Colonic mucosa (tissue), 4 donors: ENCODE measurements at places on chromosomes 12 and 14. TPM values are rescaled to one million over a fixed set of nuclear protein-coding genes. Genes with fewer than 3 reads are reported as not detected.

KRT78 gene
- not detected for total RNA-seq

CLBA1 gene
- total RNA-seq, result 3.8 TPM

INSM2 gene
- not detected for total RNA-seq

MEG3 gene
- 11.0 TPM for total RNA-seq

GPRC5D gene
- 0.27 TPM for total RNA-seq

GUCY2C gene
- 52.2 TPM for total RNA-seq

ERC1 gene
- 26.9 TPM for total RNA-seq

DNA sequence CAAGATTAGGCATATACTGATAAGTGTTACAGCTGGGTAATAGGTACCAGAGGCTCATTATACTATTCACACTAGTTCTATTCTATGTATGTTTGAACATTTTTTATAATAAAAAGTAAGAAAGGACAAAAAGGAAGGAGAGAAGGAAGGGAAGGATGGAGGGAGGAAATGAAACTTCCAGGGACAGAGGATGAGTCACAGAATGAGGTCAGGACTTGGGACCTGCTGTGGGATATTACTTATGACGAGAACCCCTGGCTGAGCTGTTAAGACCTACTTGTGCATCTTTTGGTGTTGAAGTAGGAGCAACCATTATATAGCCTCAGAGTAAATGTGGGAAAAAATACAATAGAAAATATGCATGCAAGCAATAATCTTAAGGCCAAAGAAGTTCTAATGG is 16.7 kb upstream of the TMEM260 start:
- no peaks in the 10 kb centered on the region for H3K36me3 ChIP-seq
- H3K27me3 ChIP-seq, result no peaks in the 10 kb centered on the region
- DNase-seq, result no peak
- no peak overlapping the region for H3K4me3 ChIP-seq
- no peak overlapping the region for H3K27ac ChIP-seq
- H3K4me1 ChIP-seq, result no peaks in the 10 kb centered on the region

DNA sequence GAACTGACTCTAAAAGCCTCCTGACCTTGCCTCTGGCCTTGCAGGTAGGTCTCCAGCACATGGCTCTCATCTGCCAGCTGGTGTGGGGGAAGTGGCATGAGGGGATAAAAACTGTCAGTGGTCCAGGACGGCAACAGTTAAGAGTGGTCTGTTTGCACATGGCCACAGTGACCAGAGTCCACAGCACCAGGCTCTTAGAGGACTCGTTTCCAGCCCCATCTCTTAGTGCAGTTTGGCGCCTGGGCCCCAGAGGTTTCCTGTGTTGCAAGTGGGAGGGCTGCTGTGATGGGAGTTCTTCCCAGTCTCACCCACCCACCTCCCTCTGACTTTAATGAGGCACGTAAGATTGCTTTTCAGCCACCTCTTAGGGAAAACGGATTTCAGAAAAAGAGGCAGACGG is 37.0 kb downstream of the APPL2 start:
- DNase-seq, result no peak
- H3K4me3 ChIP-seq, result no peak overlapping the region
- H3K36me3 ChIP-seq, result peaks cover 6% of the 10 kb centered on the region

GRCh38 chr12:45314770-45315169 is 98.9 kb downstream of the ANO6 start:
- no peaks in the 10 kb centered on the region for H3K4me1 ChIP-seq
- no peaks in the 10 kb centered on the region for H3K36me3 ChIP-seq
- H3K27ac ChIP-seq, result no peak overlapping the region
- no peak for DNase-seq
- H3K4me3 ChIP-seq, result no peak overlapping the region

GRCh38 chr12:29980304-29980703 is 196.6 kb upstream of the TMTC1 start:
- no peaks in the 10 kb centered on the region for H3K36me3 ChIP-seq
- H3K4me3 ChIP-seq, result no peak overlapping the region
- no peak overlapping the region for H3K27ac ChIP-seq
- no peaks in the 10 kb centered on the region for H3K27me3 ChIP-seq
- H3K4me1 ChIP-seq, result no peaks in the 10 kb centered on the region

GRCh38 chr14:29354486-29354885 is 573.2 kb downstream of the PRKD1 start:
- no peaks in the 10 kb centered on the region for H3K27me3 ChIP-seq
- no peak overlapping the region for H3K4me3 ChIP-seq
- H3K4me1 ChIP-seq, result no peaks in the 10 kb centered on the region
- no peak for DNase-seq

- DNase-seq, result no peak
- no peaks in the 10 kb centered on the region for H3K4me1 ChIP-seq
- no peak overlapping the region for H3K27ac ChIP-seq
- no peak overlapping the region for H3K4me3 ChIP-seq
- peaks cover 9% of the 10 kb centered on the region for H3K36me3 ChIP-seq
- no peaks in the 10 kb centered on the region for H3K27me3 ChIP-seq
These were observed 6.9 kb downstream of the ATP2A2 start for GRCh38 chr12:110287986-110288385.

DNA sequence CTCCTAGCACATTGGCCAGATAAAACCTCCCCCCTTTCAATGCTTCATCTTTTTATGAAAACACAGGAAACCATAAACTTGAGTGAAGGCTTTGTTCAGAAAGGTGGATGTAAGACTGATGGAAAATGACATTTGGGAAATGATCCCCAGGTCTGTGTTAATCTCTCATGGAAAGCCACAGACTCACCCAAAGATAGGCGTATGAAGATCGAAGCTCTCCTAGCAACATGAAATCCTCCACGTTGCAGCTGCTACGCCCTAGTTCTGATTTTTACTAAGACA is 63.4 kb upstream of the PTGR2 start:
- no peak for DNase-seq
- peak overlapping the region; percentile 98 for H3K27ac ChIP-seq
- H3K36me3 ChIP-seq, result no peaks in the 10 kb centered on the region
- no peaks in the 10 kb centered on the region for H3K27me3 ChIP-seq
- H3K4me1 ChIP-seq, result peaks cover 30% of the 10 kb centered on the region

DNA sequence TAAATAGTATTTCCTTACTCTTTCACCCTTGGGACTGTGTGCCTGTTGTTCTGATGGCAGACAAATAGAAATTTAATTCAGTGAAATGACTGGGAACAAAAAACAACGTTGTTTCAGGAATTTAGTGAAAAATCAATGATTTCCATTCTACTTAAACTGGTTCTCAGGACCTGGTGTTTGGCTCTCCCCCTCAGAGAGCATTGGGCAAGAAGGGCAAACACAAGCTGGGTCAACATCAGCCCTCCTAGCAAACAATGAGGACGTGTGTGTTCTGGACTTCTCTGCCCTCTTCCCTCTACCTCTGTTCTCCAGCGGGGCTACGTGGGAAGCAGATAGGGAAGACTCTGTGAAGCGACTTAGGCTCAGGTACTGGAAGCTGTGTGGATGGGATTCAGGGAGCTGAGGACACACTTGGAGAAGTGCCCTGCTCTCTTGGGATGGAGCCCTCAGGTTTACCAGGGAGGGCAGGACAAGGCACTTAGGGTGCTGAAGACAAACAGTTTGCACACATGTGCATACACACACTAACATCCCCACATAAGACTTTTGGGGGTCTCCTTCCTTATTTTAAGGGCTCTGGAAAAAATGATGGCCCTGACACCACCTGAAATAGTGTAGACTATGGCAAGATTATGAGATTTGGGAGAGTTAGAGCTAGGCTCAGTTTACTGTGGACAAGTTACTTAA is 7.6 kb upstream of the SERPINA1 start:
- no peaks in the 10 kb centered on the region for H3K27me3 ChIP-seq
- no peaks in the 10 kb centered on the region for H3K4me1 ChIP-seq
- H3K27ac ChIP-seq, result peak overlapping the region; percentile 44
- no peaks in the 10 kb centered on the region for H3K36me3 ChIP-seq
- no peak for DNase-seq

DNA sequence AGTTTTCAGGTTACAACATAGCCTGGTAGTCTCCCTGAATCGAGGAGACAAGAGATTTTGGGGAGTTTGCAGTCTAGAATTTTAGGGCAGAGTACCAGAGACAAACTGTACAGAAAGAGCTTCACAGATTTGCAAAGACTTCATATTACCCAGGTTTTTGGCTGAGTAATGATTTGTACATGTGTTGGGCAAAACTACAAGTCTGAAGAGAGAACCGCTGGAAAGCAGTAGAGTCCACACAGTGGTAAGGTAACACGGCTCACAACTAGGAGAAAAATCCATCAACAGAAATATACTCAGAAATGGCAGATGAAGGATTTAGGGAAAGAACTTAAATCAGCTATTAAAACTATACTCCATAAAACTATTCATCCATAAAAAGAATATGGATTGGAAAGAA is 25.7 kb downstream of the FBXO33 start:
- no peak overlapping the region for H3K27ac ChIP-seq
- no peaks in the 10 kb centered on the region for H3K27me3 ChIP-seq
- DNase-seq, result no peak
- no peaks in the 10 kb centered on the region for H3K4me1 ChIP-seq
- H3K36me3 ChIP-seq, result no peaks in the 10 kb centered on the region
- H3K4me3 ChIP-seq, result no peak overlapping the region

DNA sequence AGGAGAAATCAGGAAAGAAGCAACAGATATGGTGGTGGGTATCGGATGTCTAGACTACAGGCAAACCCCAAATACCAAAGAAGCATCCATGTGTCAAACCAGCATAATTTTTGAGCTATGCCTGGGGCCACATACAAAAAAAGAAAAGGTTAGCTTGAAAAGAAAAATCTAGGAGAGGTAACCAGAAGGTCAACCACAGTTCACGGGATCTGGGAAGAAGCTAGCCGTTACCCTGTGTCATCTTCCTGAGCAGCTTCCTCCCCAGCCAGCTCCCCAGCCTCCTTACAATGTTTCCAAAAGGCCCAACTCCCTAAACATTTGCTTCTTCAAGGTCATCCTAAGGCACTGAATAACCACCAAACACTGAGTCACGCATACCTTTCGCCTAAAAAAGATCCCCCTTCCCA is 3.1 kb downstream of the SINHCAF start:
- DNase-seq, result peak; percentile 24

DNA sequence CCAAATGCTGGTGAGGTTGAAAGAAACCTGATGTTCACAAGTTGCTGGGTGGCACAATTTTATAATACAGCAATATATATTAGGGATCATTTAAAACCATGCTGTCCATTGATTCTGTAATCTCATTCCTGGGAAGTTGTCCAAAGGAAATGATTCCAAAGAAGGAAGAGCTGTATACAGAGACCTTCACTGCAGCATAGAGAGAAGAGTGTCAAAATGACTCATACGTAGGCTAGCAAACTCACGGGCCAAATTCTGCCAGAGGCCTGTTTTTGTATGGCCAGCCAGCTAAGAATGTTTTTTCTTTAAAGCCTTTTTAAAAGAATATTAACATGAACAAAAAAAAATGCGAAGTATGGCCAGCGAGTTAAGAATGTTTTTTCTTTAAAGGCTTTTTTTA is 69.2 kb upstream of the MED13L start:
- H3K27ac ChIP-seq, result no peak overlapping the region
- no peaks in the 10 kb centered on the region for H3K27me3 ChIP-seq
- no peak for DNase-seq
- H3K4me3 ChIP-seq, result no peak overlapping the region

- no peak overlapping the region for H3K4me3 ChIP-seq
- DNase-seq, result peak; percentile 93
- H3K36me3 ChIP-seq, result no peaks in the 10 kb centered on the region
- H3K4me1 ChIP-seq, result peaks cover 45% of the 10 kb centered on the region
- H3K27me3 ChIP-seq, result no peaks in the 10 kb centered on the region
These were observed 8.8 kb downstream of the ALDH2 start for GRCh38 chr12:111775205-111776193.

DNA sequence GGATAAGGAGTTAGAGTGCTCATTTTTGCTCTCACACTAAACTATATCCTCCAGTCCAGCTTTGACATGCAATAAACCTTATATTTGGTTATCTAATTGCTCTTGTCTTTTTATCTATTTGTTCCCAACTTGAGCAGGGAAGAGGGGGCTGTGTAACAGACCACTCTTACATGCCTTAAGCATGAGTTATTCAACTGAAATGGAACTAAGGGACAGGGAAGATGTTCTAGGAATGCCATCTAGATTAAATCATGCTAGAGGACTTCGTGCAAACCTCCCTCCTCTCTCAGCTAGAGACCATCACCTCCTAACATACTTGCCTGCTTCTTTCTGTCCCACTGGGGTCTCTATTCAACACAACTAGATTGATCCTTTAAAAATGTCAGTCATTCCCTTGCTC is 20.6 kb downstream of the SPX start:
- H3K27me3 ChIP-seq, result no peaks in the 10 kb centered on the region
- H3K27ac ChIP-seq, result no peak overlapping the region
- no peak for DNase-seq
- H3K4me1 ChIP-seq, result no peaks in the 10 kb centered on the region

DNA sequence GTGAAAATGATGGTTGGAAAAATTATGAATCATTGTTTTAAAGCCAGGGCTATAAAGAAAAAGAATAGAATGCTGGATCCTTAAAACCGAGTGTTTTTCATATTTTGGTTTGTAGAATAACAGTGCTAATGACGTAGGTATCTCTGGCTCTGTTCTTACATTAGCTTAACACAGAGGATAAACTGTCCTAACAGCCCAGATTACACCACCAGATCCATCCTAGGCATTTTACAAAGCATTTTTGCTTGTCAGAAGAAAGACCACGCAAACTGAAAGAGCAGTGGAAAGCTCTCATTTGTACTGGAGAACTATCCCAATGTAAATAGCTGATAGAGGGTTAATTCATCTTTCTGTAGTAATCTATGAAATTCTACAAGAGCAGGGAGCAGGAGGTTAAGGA is 13.6 kb downstream of the IFT81 start:
- DNase-seq, result no peak
- H3K36me3 ChIP-seq, result no peaks in the 10 kb centered on the region
- H3K4me3 ChIP-seq, result no peak overlapping the region
- no peaks in the 10 kb centered on the region for H3K27me3 ChIP-seq
- H3K27ac ChIP-seq, result no peak overlapping the region

DNA sequence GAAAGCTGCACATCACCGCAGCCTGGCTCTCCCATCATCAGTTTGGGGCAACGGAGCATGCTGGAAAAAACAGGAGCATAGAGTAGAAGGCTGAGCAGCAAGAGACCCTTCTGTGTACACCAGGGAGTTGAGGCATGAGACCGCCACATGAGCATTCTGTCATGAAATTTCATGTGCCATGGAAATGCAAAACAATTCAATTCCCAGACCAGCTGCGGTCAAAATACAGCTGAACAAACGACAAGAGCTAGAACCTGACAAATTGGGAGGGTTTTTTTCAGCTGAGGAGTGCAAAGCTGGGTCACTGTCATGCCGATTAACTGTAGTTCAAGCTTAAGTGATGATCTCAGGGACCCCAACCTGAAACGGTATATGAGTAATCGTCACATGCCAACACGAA is 37.1 kb downstream of the TMEM30B start:
- no peaks in the 10 kb centered on the region for H3K4me1 ChIP-seq
- no peak overlapping the region for H3K27ac ChIP-seq
- no peak overlapping the region for H3K4me3 ChIP-seq
- no peaks in the 10 kb centered on the region for H3K36me3 ChIP-seq
- no peak for DNase-seq

DNA sequence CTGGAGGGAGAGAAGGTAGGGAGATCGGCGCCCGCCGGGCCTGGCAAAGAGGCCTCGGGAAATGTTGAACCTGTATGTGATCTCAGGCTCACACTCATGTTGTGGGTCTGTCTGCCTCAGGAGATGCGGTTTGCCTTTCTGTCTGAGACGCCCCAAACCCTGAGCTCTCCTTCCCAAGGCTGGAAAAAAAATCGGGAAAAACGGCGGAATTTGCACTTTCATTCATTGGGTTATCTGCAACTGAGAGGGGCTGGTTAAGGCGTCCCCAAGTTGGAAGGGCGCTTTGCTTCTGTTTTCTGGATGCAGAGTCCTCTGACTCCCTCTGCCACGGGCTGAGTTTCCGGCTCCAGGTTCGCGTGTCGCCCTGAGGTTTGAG is 5.0 kb upstream of the HOXC9 start:
- H3K27me3 ChIP-seq, result peaks cover 100% of the 10 kb centered on the region
- no peak for DNase-seq
- H3K4me3 ChIP-seq, result no peak overlapping the region
- H3K4me1 ChIP-seq, result peaks cover 9% of the 10 kb centered on the region
- H3K36me3 ChIP-seq, result no peaks in the 10 kb centered on the region
